ENCODE measurements at places on chromosomes 16 and 17. TPM values are rescaled to one million over a fixed set of nuclear protein-coding genes. Genes with fewer than 3 reads are reported as not detected.

C16orf92 gene
- total RNA-seq = not detected

RRAD gene
- total RNA-seq = 12.8 TPM

TMIGD1 gene
- not detected for total RNA-seq

RPRML gene
- total RNA-seq = not detected

CCL16 gene
- total RNA-seq = not detected

NUBP1 gene
- 41.3 TPM for total RNA-seq

LLGL2 gene
- total RNA-seq = 21.4 TPM

NPIPB6 gene
- total RNA-seq = 13.8 TPM

KCNJ16 gene
- not detected for total RNA-seq

GRAPL gene
- total RNA-seq = 5.3 TPM

GRCh38 chr17:13940858-13941665, 128.2 kb upstream of the COX10 start:
- DNase-seq = no peak

DNA sequence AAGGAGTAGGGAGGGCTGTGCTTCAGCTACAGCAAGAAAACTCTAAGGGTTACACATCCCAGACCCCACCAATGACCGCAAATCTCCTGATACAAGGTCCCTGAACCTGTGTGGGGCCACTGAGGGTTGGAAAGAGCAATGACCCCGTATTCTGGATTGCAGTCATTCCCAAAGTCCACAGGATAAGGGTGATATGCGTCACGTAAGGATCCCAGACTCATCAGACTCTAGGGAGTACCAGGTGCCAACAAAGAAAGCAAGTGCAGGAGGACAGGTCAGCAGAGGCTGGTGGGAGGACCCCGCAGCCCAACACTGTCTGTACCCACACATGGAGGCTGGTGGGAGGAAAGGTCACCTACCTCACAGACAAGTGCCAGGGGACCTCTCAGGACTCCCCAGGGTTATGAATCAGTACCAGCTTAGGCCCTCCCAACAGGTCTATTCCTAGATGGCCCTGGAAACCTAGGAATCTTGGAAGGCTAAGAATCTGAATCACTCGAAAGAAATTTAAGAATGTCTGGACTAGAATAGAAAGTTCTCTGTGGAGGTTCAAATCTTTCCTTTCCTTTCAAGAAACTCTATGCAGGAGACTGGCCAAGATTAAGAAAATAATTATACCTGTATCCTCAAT, 16.2 kb downstream of the PITPNA start:
- DNase-seq = no peak

- no peak for DNase-seq
These were observed 47.9 kb downstream of the IQCK start for GRCh38 chr16:19765860-19766553.

DNA sequence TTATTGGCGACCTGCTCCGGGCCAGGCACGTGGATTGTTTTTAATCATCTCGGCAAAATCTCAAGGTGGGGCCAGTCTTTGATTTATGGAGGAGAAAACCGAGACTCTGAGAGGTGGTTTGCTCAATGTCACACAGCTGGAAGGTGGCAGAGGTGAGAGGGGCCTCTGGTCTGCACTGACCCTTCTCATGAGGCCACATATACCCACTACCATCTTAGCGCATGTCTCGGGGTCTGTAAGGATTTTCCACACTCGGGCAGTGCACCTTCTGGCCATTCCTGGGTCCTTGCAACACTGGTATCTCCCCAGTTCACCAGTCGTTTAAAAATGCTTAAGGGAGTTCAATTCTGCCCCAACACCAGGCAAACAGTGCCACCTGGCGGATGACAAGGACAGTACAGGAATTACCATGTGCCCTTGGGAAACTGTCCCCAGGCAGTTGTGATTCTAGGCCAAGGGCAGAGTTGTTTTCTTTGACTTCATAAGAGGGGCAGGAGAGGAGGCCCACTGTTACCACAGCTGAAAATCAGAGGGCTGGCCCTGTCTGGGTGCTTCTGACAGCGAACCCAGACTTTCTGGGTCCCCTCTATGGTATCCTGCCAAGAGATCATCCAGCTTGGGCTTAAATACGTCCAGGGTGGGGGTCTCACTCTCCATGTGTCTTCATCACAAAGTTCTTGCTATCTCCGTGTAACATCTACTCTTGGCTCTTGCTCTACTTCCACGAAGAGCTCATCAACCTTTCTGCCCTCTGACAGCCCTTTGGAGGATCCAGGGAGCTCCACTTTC, 39.4 kb upstream of the RAI1 start:
- DNase-seq = peak; percentile 86

DNA sequence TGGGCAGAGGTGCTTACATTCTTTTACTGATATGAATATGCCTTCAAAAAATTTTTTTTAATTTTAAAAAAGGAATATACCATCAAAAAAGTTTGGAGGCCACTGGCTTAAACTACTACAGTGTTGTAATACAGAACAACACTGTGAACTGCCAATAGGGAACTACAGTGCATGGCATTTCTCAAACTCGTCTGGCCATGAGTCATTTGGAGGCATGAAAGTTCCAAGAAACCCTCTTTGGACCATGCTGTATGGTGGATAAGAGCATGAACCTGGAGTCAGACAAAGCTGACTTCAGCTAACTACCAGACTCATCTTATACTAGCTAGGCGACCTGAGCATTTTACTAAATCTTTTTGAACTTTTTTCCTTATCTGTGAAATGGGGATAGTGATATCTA, 9.2 kb upstream of the NF1 start:
- DNase-seq = no peak

GRCh38 chr17:64455993-64456885, 7.3 kb downstream of the MILR1 start:
- no peak for DNase-seq

- DNase-seq = no peak
These were observed 103.5 kb upstream of the NOG start for GRCh38 chr17:56489980-56490379.

DNA sequence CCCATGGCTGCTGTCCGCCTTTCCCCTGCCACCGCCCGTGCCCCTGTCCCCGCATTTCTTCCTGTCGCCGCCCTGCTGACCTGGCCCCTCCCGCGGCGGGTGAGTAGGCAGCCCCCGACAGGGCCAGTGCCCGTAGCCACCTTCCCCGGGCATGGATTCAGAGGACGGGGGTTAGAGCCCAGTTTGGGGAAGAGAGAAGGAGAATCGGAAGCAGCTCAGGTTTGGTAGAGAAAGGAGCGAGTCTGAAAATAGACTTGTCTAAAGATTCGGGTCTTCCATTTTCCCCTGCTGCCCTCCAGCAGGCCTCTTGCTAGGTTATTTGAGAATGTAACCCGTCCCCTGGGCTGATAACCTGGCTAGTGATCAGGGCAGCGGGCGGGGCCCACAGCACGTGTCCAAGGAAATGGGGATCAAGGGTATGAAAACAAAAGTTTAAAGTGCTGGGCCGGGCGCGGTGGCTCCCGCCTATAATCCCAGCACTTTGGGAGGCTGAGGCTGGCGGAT, 7.9 kb upstream of the CLDN9 start:
- DNase-seq = no peak

GRCh38 chr17:50787106-50787505, 19.8 kb upstream of the ANKRD40CL start:
- no peak for DNase-seq

DNA sequence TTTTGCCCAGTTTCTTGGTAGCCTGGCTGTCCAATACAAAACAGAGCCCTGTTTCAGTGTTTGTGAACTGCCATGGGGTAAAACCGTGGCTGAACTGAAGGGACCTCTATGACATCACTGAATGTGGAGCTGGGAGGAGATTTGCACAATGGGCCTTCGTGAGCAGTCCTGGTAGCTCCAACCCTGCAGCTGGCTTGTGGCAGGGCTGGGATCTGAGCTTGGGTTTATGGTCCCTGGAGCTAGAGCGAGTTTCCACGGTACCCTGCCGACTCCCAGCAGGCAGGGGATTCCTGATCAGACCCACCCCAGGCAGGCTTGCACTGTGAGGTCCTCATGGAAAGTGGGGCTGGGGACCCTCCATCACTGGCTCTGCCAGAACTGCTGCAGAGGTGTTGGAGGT, 247.0 kb downstream of the GSG1L start:
- no peak for DNase-seq

DNA sequence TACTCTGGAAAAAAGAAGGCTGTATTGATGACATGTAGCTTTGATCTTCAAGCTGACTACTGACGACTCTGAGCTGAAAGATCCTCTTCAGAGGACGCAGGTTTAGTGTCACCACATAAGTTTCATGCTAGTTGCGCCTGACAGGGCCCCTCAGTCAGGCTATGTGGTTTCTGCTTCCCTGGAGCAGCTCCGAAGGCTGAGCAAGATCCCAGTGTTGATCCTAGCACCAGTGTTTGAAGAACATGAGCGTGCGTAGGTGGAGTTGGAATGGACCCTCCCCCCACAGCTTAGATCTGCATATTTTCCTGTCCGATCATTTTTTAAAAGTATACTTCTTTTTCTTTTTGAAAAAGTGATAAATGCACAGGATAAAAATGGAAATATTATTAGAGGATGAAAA, 17.3 kb downstream of the BANP start:
- no peak for DNase-seq

DNA sequence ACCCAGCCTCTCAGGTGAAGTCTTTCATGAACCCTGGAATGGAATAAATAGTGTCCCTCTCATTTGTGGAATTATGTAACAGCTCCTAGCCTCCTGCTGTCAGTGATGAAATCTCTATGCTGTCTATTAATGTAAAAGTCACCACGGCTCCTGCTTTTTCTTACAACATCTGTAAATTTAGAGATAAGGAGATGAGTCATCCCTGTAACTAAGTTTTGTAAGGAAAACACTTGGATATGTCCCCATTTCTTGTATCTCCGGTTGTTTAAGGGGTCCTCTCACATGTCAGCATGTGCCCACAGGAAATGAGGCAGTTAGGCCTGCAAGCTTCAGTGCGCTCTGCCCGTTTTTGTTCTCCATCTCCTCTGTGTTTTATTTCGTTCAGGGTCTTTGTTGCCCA, 2.8 kb upstream of the NAT9 start:
- no peak for DNase-seq

DNA sequence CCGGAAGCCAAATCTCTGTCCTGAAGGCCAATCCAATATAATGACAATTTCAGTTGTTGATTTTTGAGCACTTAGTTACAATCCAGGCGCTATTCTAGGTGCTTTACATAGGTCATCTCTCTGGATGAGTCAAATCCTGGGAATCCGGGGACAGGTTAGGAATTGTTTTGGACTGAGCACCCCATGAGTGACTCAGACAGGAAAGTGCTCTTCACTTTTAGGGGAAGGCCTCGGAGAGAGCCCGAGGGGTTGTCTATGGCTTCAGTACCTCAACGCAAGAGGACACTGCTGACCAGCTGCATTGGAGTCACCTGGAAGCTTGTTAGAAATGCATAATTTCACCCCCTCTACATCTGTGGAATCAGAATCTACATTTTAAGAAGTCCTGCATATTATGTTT, 108.8 kb downstream of the IRX5 start:
- no peak for DNase-seq

GRCh38 chr16:57645691-57646387, 17.4 kb downstream of the ADGRG1 start:
- DNase-seq = no peak

GRCh38 chr17:34024386-34024785, 230.7 kb upstream of the CCL2 start:
- no peak for DNase-seq

DNA sequence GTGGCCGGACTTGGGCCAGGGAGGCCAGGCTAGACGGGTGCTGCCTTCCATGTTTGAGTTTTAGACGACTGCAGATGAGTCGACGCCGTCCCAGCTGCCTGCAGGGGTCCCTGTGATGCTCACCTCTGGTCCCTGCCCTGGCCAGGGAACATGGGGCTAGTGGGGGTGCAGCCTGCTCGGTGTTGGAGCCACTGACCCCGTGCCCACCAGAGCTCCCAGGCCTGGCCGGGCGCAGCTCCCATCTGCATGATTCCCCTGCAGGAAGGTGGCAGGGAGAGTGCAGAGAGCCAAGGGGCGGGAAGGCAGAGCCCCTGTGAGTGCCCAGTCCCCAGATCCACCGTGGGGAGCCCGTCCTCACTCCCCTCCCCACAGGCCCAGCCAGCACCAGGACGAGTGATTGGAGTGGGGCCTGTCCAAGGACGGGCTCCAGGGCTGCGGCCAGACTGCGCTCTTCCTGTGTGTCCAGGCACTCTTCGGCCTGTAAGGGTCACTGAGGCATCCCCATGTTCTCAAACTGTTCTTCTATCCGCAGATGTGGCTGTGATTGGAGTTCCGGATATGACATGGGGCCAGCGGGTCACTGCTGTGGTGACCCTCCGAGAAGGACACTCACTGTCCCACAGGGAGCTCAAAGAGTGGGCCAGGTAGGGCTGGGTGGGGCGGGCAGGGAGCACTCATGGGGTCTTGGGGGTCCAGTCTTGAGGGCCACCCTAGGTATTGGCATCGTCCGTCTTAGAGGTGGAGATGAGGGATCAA, 26.0 kb upstream of the CDH15 start:
- DNase-seq = no peak

All from natural killer cell treated with Interleukin-12 subunit alpha and Interleukin-12 subunit beta and Interleukin-15 and Interleukin-18, amount 100 ng/mL, for 72 hours (primary cell).